ENCODE measurements at places on chromosomes 5 and 9. TPM values are rescaled to one million over a fixed set of nuclear protein-coding genes. Genes with fewer than 3 reads are reported as not detected.

DNA sequence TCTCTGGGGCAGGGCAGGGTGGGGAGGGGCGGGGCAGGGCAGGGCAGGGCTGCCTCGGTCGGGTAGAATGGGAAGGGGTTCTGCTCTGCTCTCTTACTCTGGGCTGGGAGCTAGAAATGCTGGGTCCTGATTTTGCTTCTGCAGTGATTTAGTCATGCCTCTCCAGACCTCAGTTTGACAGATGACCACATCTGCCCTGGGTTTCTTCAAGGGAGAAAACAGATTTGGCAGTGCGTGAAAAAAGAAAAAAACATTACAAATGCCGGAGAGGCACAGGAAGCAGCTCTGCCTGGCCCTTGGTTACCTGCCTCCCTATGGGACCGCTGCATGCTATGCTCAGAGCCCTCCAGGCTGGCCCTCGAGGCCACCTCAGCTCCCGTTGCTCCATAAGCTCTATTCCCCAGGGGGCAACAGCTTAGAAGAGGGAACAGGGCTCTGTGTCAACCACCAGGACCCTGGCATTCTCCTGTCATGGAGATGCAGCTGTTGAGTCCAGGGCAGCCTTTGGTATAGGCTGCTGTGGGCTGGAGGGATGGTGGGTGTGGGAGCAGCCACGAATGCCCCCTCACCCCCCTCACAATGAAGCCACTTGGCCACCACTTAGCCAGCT, 53.2 kb upstream of the UBTD2 start:
- no peaks in the 10 kb centered on the region for H3K27me3 ChIP-seq
- H3K27ac ChIP-seq = no peak overlapping the region
- H3K36me3 ChIP-seq = no peaks in the 10 kb centered on the region
- no peak overlapping the region for H3K4me3 ChIP-seq
- DNase-seq = no peak

The IFNB1 gene
- not detected for total RNA-seq

The TRPM6 gene
- total RNA-seq = not detected

DNA sequence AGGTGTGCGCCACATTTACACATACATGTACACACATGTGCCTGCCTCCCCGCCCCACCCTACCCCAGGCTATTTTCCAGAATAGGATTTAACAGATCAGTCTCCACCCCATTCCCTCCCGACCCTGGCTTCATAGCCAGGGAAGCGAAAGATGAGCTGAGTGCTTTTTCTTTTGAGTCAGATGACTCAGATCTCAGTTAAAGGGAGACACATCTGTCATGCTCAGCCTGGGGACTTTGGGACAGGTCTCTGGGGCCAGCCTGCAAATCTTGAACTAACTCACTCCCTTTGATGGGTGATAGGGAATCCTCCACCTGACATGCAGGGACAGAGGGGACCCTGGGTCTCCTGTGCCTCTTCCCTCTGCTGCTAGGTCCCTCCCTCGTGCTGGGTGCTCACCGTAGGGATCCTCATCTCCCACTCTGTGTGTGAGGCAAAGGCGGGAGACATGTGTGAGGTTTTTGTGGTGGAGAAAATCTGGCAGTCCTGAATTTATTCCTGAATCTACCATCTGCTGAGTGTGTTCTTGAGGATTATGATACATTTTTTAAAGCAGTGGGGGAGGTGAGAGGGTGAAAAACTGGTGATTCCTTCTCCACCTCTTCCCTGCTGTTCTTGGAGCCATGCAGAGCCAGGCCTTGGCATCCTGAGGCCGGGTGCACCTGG, 37.7 kb downstream of the NEUROG1 start:
- H3K4me1 ChIP-seq = no peaks in the 10 kb centered on the region
- H3K27me3 ChIP-seq = 0 out of 2 replicates have a peak, but pooled peaks cover 2% of the 10 kb centered on the region
- H3K36me3 ChIP-seq = no peaks in the 10 kb centered on the region
- no peak overlapping the region for H3K4me3 ChIP-seq

GRCh38 chr9:93336720-93337119, 114.8 kb upstream of the FAM120A start:
- no peaks in the 10 kb centered on the region for H3K36me3 ChIP-seq
- H3K4me3 ChIP-seq = no peak overlapping the region
- H3K27ac ChIP-seq = no peak overlapping the region
- H3K4me1 ChIP-seq = no peaks in the 10 kb centered on the region
- peak; percentile 16 for DNase-seq
- no peaks in the 10 kb centered on the region for H3K27me3 ChIP-seq

The SLC34A3 gene
- not detected for total RNA-seq

- no peaks in the 10 kb centered on the region for H3K27me3 ChIP-seq
- H3K27ac ChIP-seq = no peak overlapping the region
- H3K4me1 ChIP-seq = no peaks in the 10 kb centered on the region
- no peak overlapping the region for H3K4me3 ChIP-seq
- peaks cover 22% of the 10 kb centered on the region for H3K36me3 ChIP-seq
These were observed 30.9 kb upstream of the OR2K2 start for GRCh38 chr9:111360881-111361280.

The PCDHB13 gene
- total RNA-seq = 0.69 TPM

DNA sequence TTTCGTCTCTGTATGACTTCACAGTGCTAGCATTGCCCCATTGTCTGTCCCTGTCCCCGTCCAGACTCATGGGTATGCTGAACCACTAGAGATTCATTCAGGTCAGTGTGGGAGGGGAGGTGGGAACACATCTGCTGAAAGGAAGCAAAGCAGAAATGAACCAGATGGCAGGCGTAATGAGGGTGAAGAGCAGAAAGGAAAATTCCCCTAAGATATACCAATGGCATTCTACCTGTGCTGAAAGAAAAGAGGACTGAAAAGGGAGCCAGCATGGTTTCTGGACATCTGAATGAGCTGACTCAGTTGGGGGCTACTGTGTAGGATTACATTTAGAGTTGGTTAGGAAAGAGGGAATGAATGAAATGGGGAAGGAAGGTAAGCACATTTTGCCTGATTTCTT, 678.7 kb downstream of the MAT2B start:
- no peak for DNase-seq
- H3K36me3 ChIP-seq = no peaks in the 10 kb centered on the region
- no peaks in the 10 kb centered on the region for H3K4me1 ChIP-seq
- no peak overlapping the region for H3K27ac ChIP-seq
- no peaks in the 10 kb centered on the region for H3K27me3 ChIP-seq
- H3K4me3 ChIP-seq = no peak overlapping the region

The SLC25A2 gene
- 0.82 TPM for total RNA-seq

- DNase-seq = peak; percentile 49
- H3K4me1 ChIP-seq = peaks cover 57% of the 10 kb centered on the region
- H3K27me3 ChIP-seq = no peaks in the 10 kb centered on the region
- no peak overlapping the region for H3K4me3 ChIP-seq
These were observed 1.9 kb upstream of the PURA start for GRCh38 chr5:140111859-140112551.

The GPR21 gene
- 16.8 TPM for total RNA-seq

- H3K4me1 ChIP-seq = no peaks in the 10 kb centered on the region
- H3K4me3 ChIP-seq = no peak overlapping the region
- no peaks in the 10 kb centered on the region for H3K36me3 ChIP-seq
- H3K27me3 ChIP-seq = no peaks in the 10 kb centered on the region
- DNase-seq = no peak
- no peak overlapping the region for H3K27ac ChIP-seq
These were observed 26.4 kb downstream of the ZNF366 start for GRCh38 chr5:72480841-72481240.

GRCh38 chr9:70616228-70616990, 202.0 kb upstream of the KLF9 start:
- peaks cover 25% of the 10 kb centered on the region for H3K4me1 ChIP-seq
- H3K4me3 ChIP-seq = no peak overlapping the region
- no peaks in the 10 kb centered on the region for H3K36me3 ChIP-seq
- H3K27ac ChIP-seq = no peak overlapping the region
- no peaks in the 10 kb centered on the region for H3K27me3 ChIP-seq
- no peak for DNase-seq

- H3K4me1 ChIP-seq = no peaks in the 10 kb centered on the region
- H3K4me3 ChIP-seq = no peak overlapping the region
- H3K36me3 ChIP-seq = no peaks in the 10 kb centered on the region
- no peaks in the 10 kb centered on the region for H3K27me3 ChIP-seq
- peak; percentile 72 for DNase-seq
These were observed 8.8 kb downstream of the FAM200C start for GRCh38 chr5:160390787-160391696.

DNA sequence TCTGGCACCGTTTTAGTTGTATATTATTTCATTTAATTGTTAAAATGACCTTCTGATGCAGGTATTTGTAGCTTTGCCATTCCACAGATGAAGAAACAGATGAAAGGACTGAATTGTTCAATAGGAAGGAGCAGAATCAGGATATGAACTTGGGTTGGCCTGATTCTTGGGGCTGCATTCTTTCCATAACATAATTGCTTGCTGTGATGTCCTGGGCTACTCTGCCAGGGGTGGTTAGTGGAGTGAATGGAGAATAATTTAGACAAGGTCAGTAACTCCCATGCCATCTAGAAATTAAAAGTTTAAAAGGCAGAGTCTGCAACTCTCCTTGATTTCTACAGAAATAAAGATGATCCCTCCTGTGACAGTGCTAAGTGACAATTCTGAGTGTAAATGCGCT, 15.9 kb downstream of the TLR4 start:
- no peak overlapping the region for H3K4me3 ChIP-seq
- DNase-seq = no peak
- H3K4me1 ChIP-seq = peaks cover 17% of the 10 kb centered on the region
- H3K36me3 ChIP-seq = no peaks in the 10 kb centered on the region
- H3K27ac ChIP-seq = no peak overlapping the region

GRCh38 chr5:11335881-11336760, 568.1 kb downstream of the CTNND2 start:
- H3K4me1 ChIP-seq = no peaks in the 10 kb centered on the region
- DNase-seq = no peak
- H3K27ac ChIP-seq = no peak overlapping the region
- no peaks in the 10 kb centered on the region for H3K36me3 ChIP-seq

DNA sequence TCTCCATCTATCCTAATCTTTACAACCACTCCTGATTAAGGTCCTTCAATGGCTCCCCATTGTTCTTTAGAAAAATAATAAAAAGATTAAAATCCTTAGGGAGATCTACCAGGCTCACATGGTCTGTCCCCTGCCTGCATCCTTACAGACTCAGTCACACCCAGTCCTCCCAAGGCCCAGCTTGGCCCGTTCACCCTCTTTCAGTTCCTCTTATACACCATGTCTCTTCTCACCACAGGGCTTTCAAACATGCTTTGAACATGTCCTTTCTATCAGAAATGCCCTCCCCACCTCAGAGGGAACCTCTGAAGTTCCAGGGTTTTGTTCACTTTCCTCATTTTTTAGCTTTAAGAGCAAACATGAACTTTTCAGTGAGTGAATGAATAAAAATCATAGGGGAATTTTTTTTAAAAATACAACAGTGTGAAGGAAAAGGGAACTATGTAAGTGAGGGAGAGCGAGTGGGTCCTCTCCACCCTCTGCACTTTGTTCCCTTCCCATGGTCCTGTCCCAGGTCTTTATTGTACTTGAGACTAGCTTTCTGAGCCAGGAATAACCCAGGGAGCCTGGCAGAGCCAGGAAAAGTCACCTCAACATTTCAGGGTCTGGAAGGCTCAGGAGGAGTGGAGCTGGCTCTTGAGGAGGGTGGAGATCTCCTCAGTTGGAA, 55.3 kb downstream of the TRPC7 start:
- H3K36me3 ChIP-seq = no peaks in the 10 kb centered on the region
- H3K27me3 ChIP-seq = no peaks in the 10 kb centered on the region
- H3K4me3 ChIP-seq = no peak overlapping the region
- H3K27ac ChIP-seq = no peak overlapping the region
- H3K4me1 ChIP-seq = no peaks in the 10 kb centered on the region

The INSL4 gene
- total RNA-seq = not detected

The SLC36A2 gene
- not detected for total RNA-seq

GRCh38 chr5:43309122-43309521, 4.1 kb downstream of the HMGCS1 start:
- H3K4me3 ChIP-seq = peak overlapping the region; percentile 98
- no peaks in the 10 kb centered on the region for H3K27me3 ChIP-seq
- H3K27ac ChIP-seq = peak overlapping the region; percentile 94
- H3K36me3 ChIP-seq = peaks cover 61% of the 10 kb centered on the region
- no peak for DNase-seq

The SHROOM1 gene
- total RNA-seq = 1.6 TPM

The TERT gene
- 2.2 TPM for total RNA-seq

- no peak overlapping the region for H3K27ac ChIP-seq
- H3K27me3 ChIP-seq = no peaks in the 10 kb centered on the region
- no peaks in the 10 kb centered on the region for H3K36me3 ChIP-seq
- no peaks in the 10 kb centered on the region for H3K4me1 ChIP-seq
- no peak for DNase-seq
These were observed 90.9 kb upstream of the PPP1R2B start for GRCh38 chr5:156759156-156759555.

The C5orf52 gene
- not detected for total RNA-seq

DNA sequence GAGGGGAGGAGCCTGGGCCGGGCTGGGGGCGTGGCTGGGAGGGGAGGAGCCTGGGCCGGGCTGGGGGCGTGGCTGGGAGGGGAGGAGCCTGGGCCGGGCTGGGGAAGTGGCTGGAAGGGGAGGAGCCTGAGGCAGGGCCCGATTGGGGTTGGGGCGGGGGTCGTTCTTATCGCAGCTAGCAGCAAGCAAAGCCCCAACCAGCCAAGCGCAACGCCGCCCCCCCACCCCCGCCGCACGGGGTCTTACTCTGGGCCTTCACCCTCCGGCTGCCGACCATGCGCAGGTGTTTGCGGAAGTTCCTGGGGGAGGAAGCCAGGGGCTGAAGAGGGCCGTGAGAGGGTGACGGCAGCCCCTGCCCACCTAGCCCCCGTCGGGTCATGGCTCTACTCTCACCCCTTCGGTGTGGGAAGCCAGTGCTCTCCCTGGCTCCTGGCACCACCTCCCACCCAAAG, 5.0 kb downstream of the NSMF start:
- H3K27ac ChIP-seq = peak overlapping the region; percentile 90
- peak overlapping the region; percentile 71 for H3K4me3 ChIP-seq
- peaks cover 12% of the 10 kb centered on the region for H3K36me3 ChIP-seq

GRCh38 chr9:124257844-124258606, at the start of gene NEK6:
TSS of gene NEK6 (plus strand) at chr9:124257949. CDS start at chr9:124301965, 44,016 bp downstream.
- peaks cover 69% of the 10 kb centered on the region for H3K4me1 ChIP-seq
- DNase-seq = peak; percentile 77
- H3K27me3 ChIP-seq = no peaks in the 10 kb centered on the region
- peak within 1 kb of the TSS; percentile 96 for H3K4me3 ChIP-seq
- H3K27ac ChIP-seq = peak within 1 kb of the TSS; percentile 99

GRCh38 chr9:118529624-118530214, 825.5 kb downstream of the TLR4 start:
- no peak overlapping the region for H3K4me3 ChIP-seq
- DNase-seq = no peak
- no peaks in the 10 kb centered on the region for H3K4me1 ChIP-seq
- H3K27me3 ChIP-seq = no peaks in the 10 kb centered on the region

DNA sequence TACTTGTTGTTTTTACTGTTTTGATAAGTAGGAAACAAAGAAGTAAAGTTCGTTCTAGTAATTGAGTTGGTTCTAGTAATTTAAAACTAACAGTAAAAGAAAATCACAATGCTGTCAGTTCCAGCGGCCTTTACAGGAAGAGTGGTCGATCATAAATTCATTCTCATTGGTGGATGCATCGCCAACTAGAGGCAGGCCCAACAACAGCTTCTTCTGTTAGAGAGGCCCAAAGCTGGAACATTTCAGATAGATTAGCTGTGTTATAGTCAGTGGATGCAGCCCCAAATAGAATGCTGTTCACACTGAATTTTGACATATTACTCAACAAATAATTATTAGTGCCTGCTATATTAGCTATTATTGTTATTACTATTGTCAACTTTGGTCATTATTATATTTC, 80.8 kb downstream of the ARRDC3 start:
- no peaks in the 10 kb centered on the region for H3K4me1 ChIP-seq
- no peak overlapping the region for H3K27ac ChIP-seq
- H3K36me3 ChIP-seq = no peaks in the 10 kb centered on the region
- H3K4me3 ChIP-seq = no peak overlapping the region
- no peaks in the 10 kb centered on the region for H3K27me3 ChIP-seq

Data from Karpas-422 (cell line).